ENCODE measurements at places on chromosomes 1 and 21.
A peak's percentile ranks its signal among the peaks of the same experiment; 100 is the strongest.

GRCh38 chr21:15444118-15444960 is 285.4 kb upstream of the USP25 start:
- DNase-seq, result no peak

- no peak for DNase-seq
Observed at GRCh38 chr1:109478806-109479205, 4.9 kb upstream of the ATXN7L2 start.

DNA sequence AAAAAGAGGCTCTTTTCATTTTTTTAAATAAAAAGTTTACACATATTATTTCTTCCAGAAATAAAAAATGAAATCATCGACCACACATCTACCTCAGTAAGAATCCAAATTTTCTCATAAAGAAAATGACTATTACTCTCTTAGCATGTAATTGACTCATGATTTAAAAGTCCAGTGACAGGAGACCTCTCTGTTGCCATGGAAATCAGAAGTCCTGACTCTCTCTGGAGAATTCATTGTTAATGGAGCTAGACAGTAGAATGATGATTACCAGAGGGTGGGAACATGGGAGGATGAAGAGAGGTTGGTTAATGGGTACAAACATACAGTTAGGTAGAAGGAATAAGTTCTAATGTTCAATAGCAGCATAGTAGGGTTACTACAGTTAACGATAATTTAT is 5.0 kb upstream of the CLCA4 start:
- no peak for DNase-seq

DNA sequence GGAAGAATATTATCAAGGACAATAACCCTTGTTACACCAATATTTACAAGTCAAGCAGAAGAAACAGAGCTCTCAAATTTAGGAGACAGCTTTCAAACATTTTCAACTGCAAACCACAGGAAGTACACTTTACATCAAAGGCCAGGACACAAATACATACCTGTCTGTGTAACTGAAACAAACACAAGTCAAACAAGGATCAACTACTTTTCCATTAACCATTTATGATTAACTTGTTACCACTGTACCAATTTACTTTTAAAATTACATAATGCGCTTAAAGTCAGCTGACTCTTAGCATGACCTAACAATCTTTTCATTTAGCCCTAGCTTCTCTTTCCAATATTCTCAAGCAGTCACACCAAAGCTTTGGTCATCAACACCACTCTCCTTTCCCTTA is 43.5 kb downstream of the TRIM33 start:
- no peak for DNase-seq

GRCh38 chr1:203692565-203693470 is 66.2 kb downstream of the ATP2B4 start:
- DNase-seq, result no peak

GRCh38 chr1:56866656-56867055 is 12.1 kb downstream of the C8A start:
- no peak for DNase-seq

DNA sequence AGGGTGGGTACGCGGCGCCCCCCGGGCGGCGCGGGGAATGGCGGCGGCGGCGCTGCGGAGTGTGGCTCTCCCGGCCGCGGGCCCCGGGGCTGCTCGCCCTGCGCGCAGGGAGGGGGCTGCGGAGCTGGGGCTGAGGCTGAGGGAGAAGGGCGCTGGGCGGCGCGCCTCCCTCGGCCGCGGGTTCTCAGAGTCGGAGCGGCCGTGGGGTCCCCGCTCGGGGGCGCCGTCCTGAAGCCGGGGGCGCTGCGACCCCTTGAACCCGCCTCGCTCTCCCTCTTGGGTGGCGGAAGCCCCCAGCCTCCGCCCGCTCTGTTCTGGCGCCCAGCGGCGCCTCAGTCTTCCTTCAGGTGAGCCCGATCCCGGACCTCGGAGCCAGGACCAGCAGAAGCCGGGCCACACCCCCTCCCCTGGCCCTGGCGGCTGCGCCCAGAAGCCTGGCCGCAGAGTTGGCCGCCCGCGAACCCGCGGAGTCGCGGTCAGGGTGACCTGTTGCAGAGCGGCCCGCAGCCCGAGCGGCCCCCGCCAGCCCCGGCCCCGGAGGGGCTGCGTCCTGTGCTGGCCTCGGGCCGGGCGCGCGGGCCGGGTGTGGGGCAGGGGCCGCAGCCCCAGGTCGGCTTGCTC is 532 bp downstream of the RALGPS2 start:
- DNase-seq, result peak; percentile 1

- DNase-seq, result no peak
Observed at GRCh38 chr1:23037081-23037740, 17.9 kb downstream of the KDM1A start.

DNA sequence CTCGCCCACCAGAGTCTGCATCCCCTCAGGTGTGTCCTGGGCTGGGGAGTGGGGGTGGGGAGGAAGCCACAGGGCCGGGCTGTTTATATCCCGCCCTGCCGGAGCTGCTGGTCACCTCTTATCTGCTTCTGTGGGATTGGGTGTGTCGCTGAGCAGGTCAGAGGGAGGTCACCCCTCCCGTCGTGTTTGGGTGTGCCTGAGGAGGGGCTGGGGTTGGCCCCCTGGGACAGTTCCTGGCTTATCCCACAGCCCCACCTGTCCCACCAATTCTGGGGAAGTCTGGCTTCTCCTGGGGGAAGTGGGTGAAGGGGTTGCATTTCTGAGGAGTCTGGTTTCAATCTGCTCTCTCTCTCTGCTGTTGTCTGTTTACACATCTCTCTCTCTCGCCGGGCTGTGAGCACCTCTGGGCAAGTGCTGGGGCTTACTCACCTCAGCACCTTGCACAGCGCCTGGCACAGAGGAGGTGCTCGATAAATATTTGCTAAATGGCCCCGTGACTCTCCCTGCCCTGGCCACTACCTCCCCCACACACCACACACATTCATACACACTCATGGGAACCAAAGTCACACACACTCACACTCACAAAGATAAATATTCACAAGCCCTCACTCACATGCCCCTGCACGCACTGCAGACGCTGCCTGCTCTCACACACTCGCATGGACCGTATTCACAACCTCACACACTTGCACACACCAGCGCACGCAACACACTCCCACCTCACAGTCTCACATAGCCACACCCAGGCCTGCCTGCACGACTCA is 8.3 kb downstream of the ELF3 start:
- DNase-seq, result no peak

DNA sequence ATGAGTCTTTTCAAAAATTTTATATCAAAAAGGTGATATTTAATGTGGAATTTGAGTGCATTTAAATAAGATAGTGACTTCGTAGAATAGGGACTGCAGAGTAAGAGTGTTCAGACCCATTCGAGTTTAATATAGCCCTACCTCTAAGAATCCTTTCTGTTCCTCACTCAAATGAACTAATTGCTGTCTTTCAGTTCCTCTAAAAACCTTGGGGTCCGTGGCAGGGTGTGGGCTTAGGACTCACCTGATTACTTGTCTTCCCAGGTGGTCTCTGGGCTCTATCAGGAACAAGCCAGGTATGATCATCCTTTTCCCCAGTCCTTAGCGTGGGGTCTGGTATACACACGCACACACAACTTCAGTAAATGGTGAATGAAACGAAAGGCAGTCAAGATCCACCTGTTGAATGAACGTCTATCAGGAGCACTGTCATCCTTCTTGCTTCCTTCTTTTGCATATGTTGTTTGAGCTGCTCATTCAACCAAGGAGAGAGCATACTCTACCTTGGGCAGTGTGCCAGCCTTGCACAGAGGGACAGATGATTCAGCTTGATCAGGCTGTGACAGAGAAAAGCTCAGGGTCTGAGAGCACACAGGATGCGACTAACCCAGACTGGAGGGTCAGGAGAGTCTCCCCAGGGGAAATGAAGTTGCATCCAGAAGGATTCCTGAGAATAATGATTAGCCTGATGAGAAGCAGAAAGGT is 1.2 kb upstream of the RNF11 start:
- peak; percentile 22 for DNase-seq

GRCh38 chr1:119952496-119952895 is 56.2 kb upstream of the ADAM30 start:
- DNase-seq, result no peak

- no peak for DNase-seq
Observed at GRCh38 chr1:207711285-207711684, 40.6 kb upstream of the CD46 start.

DNA sequence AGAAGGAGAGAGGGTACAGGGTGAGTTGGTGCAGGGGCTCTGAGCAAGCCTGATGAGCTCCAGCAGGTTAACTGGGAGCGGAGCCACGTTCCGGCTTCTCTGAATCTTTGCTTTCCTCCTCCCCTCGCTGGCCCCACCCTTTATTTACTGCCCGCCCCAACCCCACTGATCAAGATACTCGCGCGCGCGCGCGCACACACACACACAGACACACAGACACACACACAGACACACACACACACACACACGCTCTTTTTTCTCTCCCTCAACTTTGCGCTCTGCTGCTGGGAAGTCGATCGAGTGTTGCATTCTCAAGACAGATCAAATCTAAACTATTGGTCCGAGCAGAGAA is at the start of gene GRIK1:
TSS of gene GRIK1 (minus strand) at position 73 of the 352 bp plus-strand sequence.
- no peak for DNase-seq

DNA sequence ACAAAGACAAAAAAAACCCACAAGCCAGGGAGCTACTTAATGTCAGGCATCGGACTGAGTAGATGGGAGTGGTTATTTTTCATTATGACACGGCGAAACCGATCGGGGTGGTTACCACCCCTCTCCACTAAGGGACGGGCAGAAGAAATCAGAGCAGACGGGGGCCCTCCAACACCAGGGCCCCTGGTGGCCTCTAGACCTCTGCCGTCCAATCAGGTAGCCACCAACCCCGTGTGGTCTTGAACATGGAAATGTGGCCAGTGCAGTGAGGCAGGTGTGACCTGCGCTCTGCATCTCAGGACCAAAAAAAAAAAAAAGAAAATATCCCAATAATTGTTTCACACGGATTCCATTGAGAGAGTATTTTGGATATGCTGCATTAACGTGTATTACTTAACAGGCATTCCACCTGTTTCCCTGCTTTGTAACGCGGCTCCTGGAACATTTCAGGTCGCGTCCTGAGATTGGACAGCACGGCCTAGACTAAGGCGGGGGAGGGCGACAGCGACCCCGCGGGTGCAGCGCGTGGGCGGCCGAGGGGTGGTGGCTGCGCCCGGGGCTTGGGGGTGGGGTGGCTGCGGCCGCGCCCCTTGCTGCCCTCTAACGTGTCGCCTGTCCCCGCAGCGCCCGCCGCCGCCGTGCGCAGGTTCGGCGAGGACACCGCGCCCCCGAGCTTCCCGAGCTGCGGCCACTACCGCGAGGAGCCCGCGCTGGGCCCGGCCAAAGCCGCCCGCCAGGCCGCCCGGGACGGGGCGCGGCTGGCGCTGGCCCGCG is 48.3 kb downstream of the SIM2 start:
- no peak for DNase-seq

DNA sequence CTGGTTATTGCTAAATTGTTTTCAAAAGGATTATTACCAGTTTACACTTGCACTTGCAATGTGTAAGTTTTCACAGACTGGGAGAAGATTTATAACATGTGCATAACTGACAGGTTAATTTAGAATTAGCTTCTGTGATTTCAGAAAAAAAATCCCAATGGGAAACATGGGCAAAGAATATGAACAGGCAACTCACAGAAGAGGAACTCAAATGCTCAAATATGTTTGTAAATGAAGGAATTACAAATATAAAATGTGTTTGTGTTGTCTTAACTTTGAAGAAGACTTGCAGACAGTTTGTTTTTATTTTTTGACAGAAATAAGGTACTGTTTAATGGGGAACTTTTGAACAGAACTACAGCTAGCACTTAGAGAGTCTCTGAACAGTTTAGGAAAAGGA is 8.4 kb downstream of the TSEN15 start:
- no peak for DNase-seq

DNA sequence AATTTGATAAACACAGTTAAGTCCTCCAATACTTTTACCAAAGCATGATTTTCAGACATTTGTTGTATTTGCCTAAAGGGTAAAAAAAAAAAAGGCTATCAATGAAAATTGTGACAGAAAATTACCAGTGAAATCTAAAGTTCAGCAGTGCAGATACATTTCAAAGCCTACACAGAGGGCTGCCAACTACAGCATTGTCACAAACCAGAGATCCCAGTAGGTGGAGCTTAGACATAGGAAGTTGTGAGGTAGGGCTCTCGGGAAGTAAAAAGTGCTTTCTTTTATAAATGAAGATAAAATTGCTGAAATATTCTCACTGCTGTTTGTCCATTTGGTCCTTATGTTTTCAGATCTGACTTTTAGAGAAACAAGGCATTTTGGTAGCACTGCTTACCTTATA is 123.0 kb downstream of the DYRK1A start:
- DNase-seq, result no peak

GRCh38 chr1:40738831-40739230 is 44.8 kb upstream of the KCNQ4 start:
- DNase-seq, result no peak

DNA sequence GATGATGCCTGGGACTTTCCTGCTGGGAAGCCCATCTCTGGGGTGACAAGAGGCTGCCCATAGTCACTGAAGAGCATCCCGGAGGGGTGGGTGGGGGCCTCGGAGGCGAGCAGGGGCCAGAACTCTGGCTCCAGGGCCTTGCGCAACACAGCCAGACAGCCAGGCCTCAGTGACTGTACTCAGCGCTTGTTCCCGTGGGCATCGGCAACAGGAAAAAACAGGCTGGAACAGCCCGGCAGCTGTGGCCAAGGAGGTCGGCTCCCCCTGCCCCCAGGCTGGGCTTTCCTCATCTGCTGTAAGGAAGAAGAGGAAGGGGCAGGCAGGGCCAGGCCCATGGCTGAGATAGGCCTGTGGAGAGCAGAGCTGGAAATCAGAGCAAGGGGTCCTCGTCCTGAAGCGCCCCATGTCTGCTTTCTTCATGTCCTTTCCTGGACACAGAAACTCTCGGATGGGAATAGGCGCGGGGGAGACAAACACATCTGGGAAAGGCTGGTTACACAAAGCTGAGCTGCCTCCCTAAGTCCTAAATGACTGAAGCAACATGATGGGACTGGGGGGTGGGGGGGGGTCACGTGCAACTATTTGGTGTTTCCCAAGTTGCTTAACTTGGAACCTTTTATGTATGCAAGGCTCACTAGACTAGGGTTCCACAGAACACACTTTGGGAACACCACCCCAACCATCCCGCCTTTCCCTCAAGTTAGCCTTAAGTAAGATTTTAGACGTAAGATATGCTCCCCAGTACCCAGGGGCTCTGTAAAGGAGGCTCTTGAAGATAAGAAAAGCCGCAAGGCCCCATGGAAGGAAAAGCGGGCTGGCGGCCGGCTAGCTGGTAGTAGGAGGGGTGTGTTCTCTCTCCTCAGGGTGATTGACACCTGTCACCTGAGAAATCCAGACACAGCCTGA is 30.7 kb downstream of the HSPG2 start:
- DNase-seq, result no peak

Measured in stimulated activated CD4-positive, alpha-beta T cell treated with anti-CD3 and anti-CD28 coated beads, Interleukin-2, amount 100 ng/mL, for 4 hours (primary cell).